ENCODE measurements at places on chromosomes 13 and 19.

GRCh38 chr13:114115191-114115671 is 17.2 kb downstream of the RASA3 start:
- DNase-seq: no peak

DNA sequence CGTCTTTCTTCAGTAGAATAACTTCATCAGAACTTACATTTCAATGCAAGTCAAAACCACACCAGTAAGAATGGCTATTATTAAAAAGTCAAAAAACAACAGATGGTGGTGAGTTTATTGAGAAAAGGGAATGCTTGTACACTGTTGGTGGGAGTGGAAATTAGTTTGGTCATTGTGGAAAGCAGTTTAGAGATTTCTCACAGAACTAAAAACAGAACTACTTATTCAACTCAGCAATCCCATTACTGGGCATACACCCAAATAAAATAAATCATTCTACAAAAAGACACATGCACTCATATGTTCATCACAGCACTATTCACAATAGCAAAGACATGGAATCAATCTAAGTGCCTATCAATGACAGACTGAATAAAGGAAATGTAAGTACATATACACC is 231.2 kb downstream of the NHLRC3 start:
- DNase-seq: no peak

DNA sequence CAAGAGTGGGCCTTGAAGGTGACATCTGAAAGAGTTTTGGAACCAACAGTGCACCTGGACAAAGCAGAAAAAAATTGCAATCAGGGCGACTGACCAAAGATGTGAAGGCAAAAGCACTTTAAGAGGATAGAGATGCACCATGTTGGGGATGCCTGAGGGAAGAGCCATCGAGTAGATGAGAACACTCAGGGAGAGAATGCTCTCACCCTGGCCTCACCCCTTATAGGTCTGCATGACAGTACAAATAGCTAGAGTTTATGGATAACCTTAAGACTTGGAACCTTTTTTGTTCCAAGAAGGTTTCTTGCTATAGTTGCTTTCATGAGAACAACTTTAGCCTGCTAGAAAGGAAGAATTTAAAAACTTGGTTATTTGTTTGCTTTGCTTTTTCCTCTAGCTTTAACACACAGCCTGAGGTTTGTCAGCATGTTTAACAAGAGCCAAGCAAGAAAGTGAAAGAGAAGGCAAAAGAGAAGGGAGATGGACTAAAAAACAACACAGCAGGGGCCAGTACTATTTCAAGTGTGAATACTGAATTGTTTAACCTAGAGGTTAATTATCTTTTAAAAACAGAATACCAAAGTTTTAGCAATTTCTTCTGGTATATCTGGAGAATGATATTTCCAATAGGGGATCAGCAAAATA is 418.9 kb downstream of the DIAPH3 start:
- no peak for DNase-seq

- DNase-seq: no peak
These were observed 39.3 kb downstream of the TM9SF2 start for GRCh38 chr13:99540530-99540929.

GRCh38 chr13:77513719-77514335 is 21.7 kb upstream of the SCEL start:
- no peak for DNase-seq

GRCh38 chr19:47172666-47173455 is 42.2 kb downstream of the SAE1 start:
- DNase-seq: no peak

GRCh38 chr13:27605610-27606200 is 14.6 kb downstream of the LNX2 start:
- DNase-seq: no peak

GRCh38 chr19:36028313-36029041 is 4.2 kb downstream of the CLIP3 start:
- no peak for DNase-seq

DNA sequence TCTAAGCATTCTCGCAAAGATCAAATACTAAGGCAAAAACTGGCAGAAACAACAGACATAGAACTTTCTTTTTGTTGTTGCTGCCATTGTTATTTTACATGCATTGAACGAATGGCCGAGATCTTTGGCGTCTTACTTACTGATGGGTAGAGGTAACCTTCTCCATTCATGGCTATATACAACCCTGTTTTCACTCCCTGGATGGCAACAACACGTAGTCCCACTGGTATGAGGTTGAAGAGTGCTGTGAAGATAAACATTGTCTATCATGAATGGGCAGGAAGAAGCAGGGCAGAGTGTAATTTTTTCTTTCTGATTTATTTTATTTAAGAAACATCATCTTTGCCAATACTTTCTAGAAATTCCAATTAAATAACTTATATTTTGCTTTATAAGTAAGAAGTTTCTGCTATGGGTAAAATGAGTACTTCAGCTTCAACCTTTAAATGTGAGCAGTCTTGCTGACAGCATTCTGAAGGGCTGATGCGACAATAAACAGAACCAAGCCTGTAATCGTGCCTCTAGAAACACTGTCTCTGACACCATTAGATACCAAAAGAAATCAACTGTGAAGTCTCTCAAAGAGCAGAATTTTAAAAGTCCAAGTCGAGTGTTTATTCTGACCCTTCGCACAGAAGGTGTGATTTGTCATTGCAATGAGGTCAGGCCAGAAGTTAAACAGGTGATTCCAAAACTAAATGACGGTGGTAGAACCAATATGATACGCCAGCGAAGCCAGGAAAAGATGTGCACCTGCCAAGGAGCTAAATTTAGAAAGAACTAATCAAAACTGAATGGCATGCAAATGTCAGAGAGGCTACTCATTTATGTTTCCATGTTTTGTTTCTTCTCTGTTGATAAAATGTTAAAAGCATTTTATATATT is 416.4 kb downstream of the ITGBL1 start:
- DNase-seq: no peak

GRCh38 chr13:100100115-100100879 is 11.4 kb downstream of the PCCA start:
- DNase-seq: no peak

- DNase-seq: no peak
These were observed 24.0 kb upstream of the TPT1 start for GRCh38 chr13:45364876-45365557.

Data from central memory CD4-positive, alpha-beta T cell (primary cell).